ENCODE measurements at places on chromosomes 13 and 19.

GRCh38 chr19:7191946-7192691 is 102.1 kb downstream of the INSR start:
- DNase-seq, result peak; percentile 59

- peak; percentile 18 for DNase-seq
Observed at GRCh38 chr19:29596885-29597525, 9.1 kb upstream of the POP4 start.

- no peak for DNase-seq
Observed at GRCh38 chr19:49555600-49556411, 24.6 kb downstream of the NOSIP start.

DNA sequence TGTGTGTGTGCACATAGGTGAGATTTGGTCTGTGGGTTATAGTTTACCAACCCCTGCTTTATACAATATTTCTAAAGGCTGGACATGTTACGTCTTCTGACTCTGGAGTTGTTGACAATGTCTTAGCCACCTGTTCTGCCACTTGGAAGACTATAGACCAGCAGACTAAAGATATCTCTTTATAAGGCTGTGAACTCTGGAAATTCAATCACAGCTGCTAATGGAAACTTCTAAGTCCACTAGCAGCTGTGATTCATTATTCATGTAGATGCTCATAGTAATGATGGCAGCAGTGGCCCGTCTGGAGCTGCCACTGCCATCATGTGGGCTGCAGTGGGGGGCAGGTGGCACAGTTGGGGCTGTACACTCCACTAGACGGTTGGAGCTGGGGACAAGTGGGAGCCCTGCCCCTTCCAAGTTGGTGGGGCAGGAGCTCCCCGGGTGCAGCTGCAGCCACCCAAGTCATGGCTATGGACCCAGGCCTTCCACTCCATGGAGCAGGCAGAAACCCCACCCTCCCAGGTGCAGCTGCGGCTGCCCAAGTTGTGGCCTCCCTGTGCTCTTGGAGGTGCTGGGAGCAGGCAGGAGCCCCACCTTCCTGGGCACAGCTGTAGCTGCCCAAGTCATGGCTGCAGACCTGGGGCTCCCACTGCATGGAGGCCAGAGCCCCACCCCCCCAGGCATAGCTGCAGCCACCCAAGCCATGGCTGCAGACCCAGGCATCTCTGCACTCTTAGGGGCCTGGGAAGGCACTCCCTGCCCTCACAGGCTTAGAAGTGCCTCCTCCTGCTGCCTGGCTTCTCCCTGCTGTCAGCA is 8.8 kb downstream of the IGFL4 start:
- DNase-seq, result no peak

DNA sequence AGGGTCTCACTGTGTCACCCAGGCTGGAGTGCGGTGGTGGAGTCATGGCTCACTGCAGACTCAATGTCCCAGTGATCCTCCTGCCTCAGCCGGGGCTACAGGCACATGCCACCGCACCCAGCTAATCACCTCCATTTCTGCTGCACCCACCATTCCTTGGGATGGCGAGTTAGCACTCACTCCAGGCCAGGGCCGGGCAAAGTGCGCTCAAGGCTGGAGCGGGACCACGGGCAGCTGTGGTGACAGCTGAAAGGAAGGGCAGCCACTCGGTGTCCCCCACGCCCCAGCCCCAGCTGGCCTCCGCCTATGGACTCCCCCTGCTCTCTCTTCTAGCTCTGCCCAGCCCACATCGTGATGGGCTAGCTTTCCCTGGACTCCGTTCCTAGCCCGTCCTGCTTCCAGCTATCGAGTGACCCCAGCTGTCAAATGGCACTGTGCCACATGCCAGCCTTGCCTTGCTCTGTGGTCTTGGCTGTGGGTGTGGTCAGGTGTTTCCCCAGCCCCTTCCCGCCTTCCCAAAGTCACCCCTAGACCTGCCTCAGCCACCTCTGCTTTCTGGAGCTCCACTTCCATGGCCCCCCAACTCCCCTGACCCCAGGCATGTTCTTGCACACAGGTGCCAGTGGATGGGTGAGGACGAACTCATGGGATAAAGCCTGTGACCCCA is 4.1 kb downstream of the MICOS13 start:
- DNase-seq, result no peak

DNA sequence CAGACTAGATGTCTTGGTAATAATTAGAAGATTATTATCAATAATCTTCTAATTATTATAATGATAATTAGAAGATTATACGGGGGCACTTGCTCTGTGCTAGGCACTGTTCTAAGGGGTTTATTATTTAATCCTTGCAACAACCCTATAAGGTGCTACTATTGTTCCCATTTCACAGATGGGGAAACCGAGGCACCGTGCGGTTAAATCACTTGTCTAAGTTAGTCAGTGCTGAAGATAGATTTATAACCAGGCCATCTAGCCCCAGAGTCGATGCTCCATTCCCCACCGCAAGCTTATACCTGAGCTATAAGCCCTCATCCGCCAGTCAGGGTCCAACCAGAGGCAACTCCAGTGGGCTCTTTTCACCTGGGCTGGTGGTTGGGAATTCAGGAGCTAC is 2.0 kb upstream of the ACP7 start:
- DNase-seq, result no peak

- DNase-seq, result peak; percentile 20
Observed at GRCh38 chr13:93388701-93389100, 162.1 kb downstream of the GPC6 start.

GRCh38 chr19:39498798-39499642 is at the start of gene DLL3:
DLL3 (plus strand) TSS chr19:39498947; CDS start chr19:39498975, 28 bp downstream.
- DNase-seq, result no peak

- no peak for DNase-seq
Observed at GRCh38 chr13:108933061-108933460, 303.6 kb downstream of the MYO16 start.

GRCh38 chr19:19966862-19967261 is 66.1 kb downstream of the ZNF93 start:
- DNase-seq, result no peak

DNA sequence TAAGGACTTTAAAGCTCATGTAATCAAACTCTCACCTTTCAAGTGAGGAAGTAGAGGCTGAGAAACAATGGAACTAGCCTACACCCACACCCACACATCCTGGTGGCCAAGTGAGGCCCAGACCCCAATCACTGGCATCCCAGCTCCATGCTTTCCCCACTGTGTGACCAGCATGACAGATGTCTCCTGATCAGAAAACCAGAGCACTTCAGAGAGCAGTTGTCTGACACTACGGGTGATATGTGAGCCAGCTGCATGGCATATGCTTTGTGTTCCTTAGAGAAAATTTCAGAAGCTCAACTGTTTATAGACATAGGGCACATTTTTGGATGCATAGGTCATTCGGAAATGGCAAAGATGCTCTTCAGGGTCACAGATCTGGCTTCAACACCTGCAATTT is 315.2 kb downstream of the NDFIP2 start:
- DNase-seq, result no peak

DNA sequence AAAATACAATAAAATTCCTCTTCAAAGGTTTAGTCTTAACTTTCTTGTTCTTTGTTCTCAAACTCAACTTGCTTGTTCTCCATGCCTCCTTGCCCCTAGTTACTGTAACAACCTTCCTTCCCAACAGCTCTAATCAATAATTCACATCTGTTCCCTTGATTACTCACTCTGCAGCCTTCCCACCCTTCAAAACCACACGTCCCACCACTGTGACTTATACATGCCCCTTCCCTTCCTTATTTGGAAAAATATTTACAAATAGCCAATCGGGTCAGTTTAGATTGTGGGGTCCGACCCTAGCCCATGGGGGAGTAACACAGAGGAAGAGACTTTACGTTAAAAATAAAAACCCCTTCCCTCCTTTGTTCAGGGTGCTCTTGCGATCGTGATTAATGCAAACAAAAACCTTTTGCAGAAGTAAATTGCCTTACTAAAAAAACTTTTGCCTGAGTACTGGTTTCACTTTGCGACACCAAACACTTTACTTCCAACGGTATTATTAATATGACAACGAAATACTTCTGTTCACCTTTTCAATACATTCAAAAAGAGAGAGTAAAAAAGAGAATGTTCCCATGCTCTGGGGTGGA is 512 bp upstream of the ZNF93 start:
- peak; percentile 21 for DNase-seq

GRCh38 chr13:113645329-113645728 is 12.7 kb downstream of the ATP4B start:
- DNase-seq, result no peak

- no peak for DNase-seq
Observed at GRCh38 chr19:52590728-52591127, 20.6 kb downstream of the ZNF701 start.

DNA sequence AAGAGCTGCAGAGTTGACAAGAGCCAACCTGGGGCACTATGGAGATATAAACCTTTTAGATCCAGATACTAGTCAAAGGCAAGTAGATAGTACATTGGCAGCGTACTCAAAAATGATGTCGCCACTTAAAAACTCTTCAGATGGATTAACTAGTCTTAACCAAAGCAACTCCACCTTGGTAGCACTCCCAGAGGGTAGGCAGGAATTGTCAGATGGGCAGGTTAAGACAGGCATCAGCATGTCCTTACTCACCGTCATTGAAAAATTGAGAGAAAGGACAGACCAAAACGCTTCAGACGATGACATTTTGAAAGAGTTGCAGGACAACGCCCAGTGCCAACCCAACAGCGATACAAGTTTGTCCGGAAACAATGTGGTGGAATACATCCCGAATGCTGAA is 8.9 kb downstream of the ZNF507 start:
- no peak for DNase-seq

GRCh38 chr19:7751157-7751783 is 3.9 kb upstream of the CD209 start:
- no peak for DNase-seq

- DNase-seq, result peak; percentile 60
Observed at GRCh38 chr13:82766732-82767321, 1115.4 kb downstream of the SLITRK1 start.

DNA sequence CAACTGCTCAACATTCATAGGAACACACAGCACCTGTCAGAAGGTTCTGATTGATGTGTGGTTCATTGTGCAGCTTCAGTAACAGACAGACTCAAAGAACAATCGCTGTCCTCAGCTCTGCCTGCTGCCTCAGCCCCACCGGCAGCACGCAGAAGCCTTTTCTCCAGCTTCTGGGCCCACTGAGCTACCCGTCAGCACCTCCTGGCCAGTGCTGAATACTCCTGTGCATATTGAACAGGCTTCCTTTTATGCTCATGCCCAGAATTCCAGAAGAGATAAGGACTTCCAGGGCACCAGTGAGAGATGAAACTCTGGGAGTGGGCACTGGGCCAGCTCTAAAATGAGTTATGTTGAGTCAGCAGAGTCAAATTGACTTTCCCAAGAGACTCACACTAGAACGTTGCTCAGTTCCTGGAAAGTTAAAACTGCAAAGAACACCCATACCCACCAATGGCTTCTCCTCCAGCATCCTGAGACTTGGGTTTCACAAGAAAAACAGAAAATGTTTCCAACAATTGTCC is 119.3 kb downstream of the COL4A1 start:
- DNase-seq, result no peak

GRCh38 chr13:109309625-109310363 is 476.6 kb downstream of the IRS2 start:
- DNase-seq, result no peak

DNA sequence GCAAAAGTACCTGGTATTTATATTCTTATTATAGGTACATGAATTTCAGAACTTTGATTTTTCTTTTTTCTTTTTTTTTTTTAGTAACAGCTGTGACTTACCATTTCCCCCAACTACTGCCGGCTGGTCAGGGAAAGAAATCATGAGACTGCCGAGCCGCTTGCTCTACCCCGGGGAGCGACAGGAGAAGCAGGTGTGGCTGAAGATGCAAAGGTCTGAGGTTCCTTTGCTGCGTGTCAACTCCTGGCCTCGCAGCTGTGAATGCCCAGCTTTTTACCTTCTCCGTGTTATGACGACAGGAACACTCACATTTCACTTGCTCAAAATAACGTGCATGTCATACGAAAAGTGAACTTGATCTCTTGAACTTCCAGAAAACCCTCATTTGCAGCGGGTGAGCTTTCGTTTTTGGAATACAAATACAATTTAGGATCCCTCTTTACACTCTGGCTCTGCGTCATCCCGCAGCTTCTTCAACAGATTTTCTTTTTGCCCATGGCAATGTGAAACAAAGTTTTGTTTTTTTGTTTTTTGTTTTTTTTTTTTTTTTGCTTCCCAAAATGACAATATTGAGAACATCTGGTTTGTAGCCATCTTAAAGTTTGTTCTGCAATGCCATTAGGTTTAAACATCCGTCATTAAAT is 117.9 kb downstream of the EFNB2 start:
- no peak for DNase-seq

GRCh38 chr13:45205124-45205523 is 4.3 kb upstream of the KCTD4 start:
- DNase-seq, result peak; percentile 64

- no peak for DNase-seq
Observed at GRCh38 chr13:74203576-74203975, 69.4 kb upstream of the KLF12 start.

Data from KBM-7 (cell line).